Osteoblast (primary cell): ENCODE measurements at places on chromosomes 5 and 9. TPM values are rescaled to one million over a fixed set of nuclear protein-coding genes. Genes with fewer than 3 reads are reported as not detected.

Gene RANBP3L
- total RNA-seq = 1.8 and 3.5 TPM in 2 replicates

Gene SPINK7
- not detected in 2 replicates for total RNA-seq

DNA sequence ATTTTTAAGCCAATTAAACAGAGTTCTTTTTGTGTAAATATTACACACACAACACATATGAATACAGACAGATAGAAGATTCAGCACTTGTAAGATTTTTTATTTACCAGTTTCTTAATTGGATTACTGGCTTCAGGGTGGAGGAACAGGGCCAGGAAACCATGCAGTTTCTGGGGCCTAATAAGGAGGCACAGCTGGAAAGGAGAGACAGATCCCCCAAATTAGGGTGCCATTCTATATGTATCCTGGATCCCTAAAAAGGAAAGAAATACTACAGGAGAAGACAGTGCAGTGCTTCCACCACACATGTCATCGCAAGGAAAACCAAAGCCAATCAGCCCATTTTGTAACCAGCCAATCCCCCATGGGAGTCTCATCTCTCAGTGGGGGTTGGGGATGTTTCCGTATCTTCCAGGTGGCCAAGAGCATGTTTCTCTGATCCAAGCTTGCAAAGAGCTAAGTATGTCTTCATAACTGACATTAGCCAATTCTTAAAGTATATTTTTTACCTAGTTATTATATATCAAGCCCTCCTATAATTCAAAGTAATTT is 15.8 kb upstream of the ABO start:
- no peaks in the 10 kb centered on the region for H3K36me3 ChIP-seq
- no peaks in the 10 kb centered on the region for H3K4me1 ChIP-seq
- H3K4me3 ChIP-seq = no peak overlapping the region
- H3K27ac ChIP-seq = no peak overlapping the region
- no peak for DNase-seq
- H3K27me3 ChIP-seq = no peaks in the 10 kb centered on the region

DNA sequence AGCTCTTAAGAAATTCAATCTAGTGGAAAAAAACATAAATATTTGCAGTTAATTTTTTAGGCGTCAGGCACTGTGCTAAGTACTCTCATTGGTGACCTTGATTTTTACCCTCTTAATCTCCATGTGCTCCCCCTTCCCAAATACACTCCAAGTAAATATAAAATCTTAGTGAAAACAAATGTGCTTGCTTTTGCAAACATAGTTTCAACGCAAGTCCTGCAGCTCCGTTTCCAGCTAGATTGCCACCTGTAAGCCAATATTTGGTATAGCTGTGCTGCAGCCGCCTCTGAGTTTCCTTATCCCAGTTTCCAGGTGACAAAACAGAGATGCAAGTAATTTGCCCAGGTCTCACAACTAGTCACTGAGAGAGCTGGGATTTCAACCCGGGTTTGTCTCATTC is 1.9 kb upstream of the MTMR12 start:
- peaks cover 13% of the 10 kb centered on the region for H3K4me1 ChIP-seq
- H3K27ac ChIP-seq = no peak overlapping the region
- no peaks in the 10 kb centered on the region for H3K36me3 ChIP-seq

- no peaks in the 10 kb centered on the region for H3K4me1 ChIP-seq
- H3K4me3 ChIP-seq = no peak overlapping the region
- no peak overlapping the region for H3K27ac ChIP-seq
- no peaks in the 10 kb centered on the region for H3K36me3 ChIP-seq
- H3K27me3 ChIP-seq = no peaks in the 10 kb centered on the region
- no peak for DNase-seq
Measured at GRCh38 chr5:35461530-35461929, 156.1 kb upstream of the SPEF2 start.

- no peak overlapping the region for H3K4me3 ChIP-seq
- no peaks in the 10 kb centered on the region for H3K36me3 ChIP-seq
- H3K27me3 ChIP-seq = no peaks in the 10 kb centered on the region
- no peak overlapping the region for H3K27ac ChIP-seq
- no peaks in the 10 kb centered on the region for H3K4me1 ChIP-seq
- DNase-seq = no peak
Measured at GRCh38 chr5:152990649-152991048, 499.8 kb upstream of the GRIA1 start.

DNA sequence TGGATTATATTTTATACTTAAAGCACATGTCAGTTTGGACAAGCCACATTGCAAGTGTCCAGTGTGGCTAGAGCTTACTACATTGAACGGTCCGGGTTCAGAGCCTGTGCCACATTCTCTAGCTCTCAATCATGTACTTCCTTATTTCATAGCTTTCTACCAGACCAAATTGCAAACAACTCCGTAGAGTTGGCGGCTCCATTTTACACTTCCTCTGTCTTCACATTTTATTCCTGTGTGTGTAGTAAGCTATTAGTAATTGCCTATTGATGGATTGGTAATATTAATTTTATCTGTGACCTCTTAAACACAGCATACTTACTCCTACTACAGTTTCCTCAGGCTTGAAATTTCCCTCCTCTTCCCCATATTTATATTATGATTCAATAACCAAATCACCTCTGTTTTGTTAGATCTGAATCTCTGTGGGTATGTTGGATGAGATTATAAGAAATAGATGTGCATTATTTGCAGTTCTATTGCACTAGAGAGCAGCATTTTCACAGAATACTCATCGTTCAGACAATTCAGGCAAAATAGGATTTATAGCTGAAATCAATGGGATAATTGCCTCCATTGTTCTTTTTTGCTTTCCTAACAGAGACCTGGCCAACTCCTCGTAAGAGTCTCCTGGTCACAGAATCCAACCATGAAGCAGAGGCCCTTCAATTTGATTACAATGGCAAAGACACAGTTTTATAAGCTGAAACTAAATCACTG is 29.0 kb upstream of the C9orf72 start:
- H3K27ac ChIP-seq = no peak overlapping the region
- no peaks in the 10 kb centered on the region for H3K4me1 ChIP-seq
- no peak overlapping the region for H3K4me3 ChIP-seq
- H3K27me3 ChIP-seq = no peaks in the 10 kb centered on the region

Gene SLC36A2
- total RNA-seq = not detected in 2 replicates

DNA sequence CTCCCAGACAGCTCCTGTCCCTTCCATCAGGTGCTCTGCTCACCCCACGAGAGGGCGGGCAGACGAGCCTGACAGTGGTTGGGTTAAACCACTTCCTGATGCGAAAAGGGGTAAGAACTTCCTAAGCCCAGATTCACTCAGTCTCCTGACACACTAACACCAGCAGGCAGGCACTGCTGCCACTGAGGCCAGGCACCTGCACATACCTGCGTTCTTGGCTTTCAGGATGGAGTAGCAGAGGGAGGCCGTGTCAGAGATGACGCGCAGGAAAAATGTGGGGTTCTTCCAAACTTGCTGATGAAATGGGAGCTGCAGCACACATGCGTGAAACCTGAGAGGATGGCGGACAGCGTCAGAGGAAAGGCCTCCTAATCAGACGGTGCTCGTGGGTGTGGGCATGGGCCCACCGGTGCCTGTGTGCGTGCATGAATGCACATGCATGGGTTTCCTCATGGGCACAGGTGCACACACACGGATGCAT is 29.9 kb downstream of the SLC6A18 start:
- no peaks in the 10 kb centered on the region for H3K36me3 ChIP-seq
- no peak for DNase-seq
- H3K4me1 ChIP-seq = no peaks in the 10 kb centered on the region
- no peak overlapping the region for H3K27ac ChIP-seq
- no peaks in the 10 kb centered on the region for H3K27me3 ChIP-seq

DNA sequence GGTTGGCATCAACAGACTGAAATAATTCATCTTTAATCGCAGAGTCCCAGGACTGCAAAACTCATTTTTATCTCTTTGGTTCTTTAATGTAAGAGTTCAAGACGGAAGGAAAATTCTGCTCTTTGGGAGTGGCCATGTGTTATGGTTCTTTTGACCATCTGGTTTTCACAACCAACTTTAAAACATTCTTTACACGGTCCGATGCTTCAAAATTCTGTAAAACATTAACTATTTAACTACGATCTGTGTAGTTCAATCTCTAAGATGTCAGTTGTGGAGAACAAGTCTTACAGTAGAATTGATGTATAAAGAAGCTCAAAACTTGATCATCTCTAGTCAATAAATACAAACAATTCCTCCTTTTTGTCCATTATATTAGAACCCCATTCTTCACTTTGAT is 83.0 kb downstream of the CMYA5 start:
- H3K4me1 ChIP-seq = peaks cover 17% of the 10 kb centered on the region
- DNase-seq = no peak
- H3K27me3 ChIP-seq = no peaks in the 10 kb centered on the region
- no peaks in the 10 kb centered on the region for H3K36me3 ChIP-seq
- no peak overlapping the region for H3K27ac ChIP-seq

GRCh38 chr9:123309611-123310010 is 41.2 kb upstream of the STRBP start:
- no peaks in the 10 kb centered on the region for H3K36me3 ChIP-seq
- no peak overlapping the region for H3K4me3 ChIP-seq
- H3K27ac ChIP-seq = no peak overlapping the region
- no peak for DNase-seq
- no peaks in the 10 kb centered on the region for H3K4me1 ChIP-seq

Gene FREM1
- total RNA-seq = under 0.01 and 0.72 TPM in 2 replicates
